ENCODE measurements at places on chromosomes 3 and 15.

DNA sequence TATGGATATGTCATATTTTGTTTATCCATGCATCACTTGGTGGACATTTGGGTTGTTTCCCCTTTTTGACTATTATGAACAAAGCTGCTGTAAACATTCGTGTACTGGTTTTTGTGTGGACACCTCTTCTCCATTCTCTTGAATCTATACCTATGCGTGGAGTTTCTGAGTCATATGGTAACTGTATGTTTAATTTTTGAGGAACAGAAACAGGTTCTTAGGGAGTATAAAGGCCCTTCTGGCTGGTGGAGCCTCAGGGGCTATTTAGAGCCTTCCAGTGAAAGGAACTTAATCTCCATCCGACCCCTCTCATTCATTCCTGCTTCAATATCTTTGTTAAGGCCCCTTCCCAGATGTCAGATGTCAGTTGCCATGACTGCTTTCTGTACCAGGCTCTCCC lies 14.1 kb upstream of the CTXND1 start:
- DNase-seq = no peak

GRCh38 chr15:96701877-96702276 lies 371.4 kb downstream of the NR2F2 start:
- DNase-seq = no peak

- no peak for DNase-seq
These were observed 19.8 kb upstream of the PIGZ start for GRCh38 chr3:196988241-196989029.

- no peak for DNase-seq
These were observed 282.4 kb downstream of the ARPP21 start for GRCh38 chr3:35921718-35922117.

- no peak for DNase-seq
These were observed 21.4 kb downstream of the STAG1 start for GRCh38 chr3:136730595-136731273.

GRCh38 chr15:39931615-39932014 lies 2.3 kb upstream of the EIF2AK4 start:
- no peak for DNase-seq

DNA sequence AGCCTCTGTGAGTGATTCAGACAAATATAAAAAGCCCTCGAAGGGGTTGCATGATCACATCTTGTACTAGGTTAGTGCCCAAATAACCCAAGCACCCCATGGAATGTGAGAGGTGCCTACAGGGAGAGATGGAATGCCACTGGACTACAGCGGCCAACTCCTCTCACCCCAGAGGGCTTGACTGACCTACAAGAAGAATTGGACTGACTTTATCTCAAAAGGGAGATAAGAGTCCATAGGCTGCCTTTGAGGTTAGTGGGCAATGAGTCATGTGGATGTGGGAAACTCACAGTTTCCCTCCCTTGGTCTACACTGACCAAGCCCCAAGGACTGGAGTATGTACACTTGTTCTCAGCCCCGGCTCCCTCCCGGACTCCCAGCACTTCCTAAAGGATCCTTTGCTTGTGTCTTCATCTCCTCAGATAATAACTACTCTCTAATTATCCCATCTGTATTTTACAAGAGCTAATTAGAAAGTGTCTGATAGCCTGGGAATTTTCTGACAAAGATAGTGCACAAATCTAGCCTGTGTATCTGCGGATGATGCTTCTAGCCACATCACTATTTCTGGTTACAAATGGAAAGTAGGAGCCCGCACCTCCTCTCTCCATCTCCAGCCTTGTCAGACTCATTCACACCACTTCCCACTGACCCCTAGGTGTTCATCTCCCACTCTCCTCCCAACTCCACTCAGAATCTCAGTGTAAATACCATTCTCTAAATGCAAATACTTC lies 547.8 kb upstream of the TBL1XR1 start:
- DNase-seq = no peak

- DNase-seq = no peak
These were observed 62.6 kb downstream of the CORO2B start for GRCh38 chr15:68641376-68641775.

- DNase-seq = no peak
These were observed 47.2 kb downstream of the SLC12A8 start for GRCh38 chr3:125165189-125165947.

GRCh38 chr3:184765730-184766074 lies 46.3 kb upstream of the VPS8 start:
- DNase-seq = no peak

- DNase-seq = no peak
These were observed 251.3 kb downstream of the THSD4 start for GRCh38 chr15:71366522-71366921.

Measured in CD4-positive, alpha-beta T cell treated with Interleukin-2 at 100 ng/mL for 4 hours (primary cell).